ENCODE measurements at places on chromosomes 2 and 18.

DNA sequence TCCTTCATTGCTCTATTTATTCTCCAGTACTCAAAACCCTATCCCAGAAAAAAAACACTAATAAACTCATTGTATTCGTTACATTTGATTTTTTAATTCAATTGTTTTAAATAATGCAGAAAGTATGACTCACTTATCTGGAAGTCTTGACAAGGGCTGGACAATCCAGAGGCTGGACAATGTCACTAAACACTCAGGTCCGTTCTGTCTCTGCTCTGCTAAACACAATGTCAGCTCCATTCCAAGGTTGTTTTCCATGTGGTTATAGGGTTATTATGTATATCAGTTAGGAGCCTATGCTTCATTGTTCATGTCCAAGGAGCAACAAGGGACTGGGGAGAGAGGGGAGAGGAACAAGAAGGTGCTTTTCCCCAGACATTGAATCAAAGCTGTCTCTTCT is 125.5 kb downstream of the IRS1 start:
- DNase-seq = no peak

GRCh38 chr2:2910259-2910658 is 467.4 kb downstream of the EIPR1 start:
- no peak for DNase-seq

DNA sequence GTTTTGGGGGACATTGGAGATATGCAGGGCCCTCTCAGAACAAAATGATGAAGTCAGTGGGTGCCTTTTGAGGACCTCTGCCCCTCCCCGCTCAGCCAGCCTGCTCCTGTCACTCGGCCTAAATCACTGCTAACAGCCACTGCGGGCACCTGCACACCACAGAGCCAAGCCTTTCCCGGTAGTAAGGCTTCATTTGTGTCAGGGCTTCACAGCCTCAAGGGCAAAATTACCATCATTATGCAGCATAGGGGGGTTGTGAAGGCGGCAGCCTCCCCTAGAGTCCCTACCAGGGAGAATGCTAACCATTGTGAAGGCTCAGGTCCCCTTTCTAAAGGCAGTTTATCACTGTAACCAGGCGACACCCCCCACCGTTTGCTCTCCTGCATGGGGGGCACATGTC is 519.8 kb upstream of the MYT1L start:
- DNase-seq = no peak

DNA sequence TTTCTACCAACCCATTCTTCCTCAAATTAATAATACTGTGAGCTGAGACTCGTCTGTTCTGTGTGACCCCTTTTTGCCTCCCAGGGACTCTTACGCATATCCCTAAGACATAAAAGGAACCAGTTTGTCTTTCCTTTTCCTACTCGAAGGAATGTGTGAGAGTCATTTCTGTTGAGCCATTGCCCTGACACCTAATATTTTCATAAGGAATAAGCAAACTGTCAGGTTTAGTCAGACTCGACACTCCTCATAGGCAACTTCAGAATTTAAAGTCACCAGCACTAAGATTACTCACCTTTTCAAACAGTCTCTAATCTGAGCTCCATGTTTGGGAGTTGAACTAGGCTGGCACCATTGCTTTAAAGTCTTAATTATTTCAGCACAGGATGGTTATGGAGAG is 305.5 kb downstream of the IKZF2 start:
- DNase-seq = no peak

DNA sequence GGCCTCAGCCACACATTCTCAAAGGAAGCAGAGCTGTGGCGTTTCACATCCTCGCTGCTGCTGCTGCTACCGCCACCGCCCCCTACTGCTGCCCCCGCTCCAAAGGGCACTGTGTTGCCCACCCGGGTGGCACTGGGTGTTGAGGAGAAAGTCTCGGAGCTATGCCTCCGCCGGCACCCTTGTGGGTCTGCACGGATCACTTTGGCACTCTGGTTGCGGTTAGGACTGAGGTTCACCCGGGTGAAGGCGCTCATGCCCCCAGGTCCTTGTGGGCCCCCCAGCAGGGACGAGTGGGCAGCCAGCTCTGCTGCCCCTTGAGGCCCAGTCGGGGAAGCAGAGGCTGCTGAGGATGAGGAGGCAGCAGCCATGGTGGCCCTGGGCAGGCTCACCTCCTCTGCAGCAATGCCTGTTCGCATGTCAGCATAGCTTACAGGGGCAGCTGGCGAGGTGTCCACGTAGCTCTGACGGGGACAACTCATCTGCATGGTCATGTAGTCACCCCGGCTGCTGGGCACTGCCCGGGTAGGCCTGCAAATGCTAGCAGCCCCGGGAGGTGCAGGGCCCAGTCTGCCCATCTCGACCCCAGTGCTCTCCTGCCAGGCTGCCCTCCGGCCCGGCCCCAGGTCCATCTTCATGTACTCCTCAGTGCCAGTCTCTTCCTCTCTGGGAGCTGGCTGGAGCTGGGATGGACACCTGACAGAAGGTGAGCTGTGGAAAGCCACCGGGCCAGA is 4.2 kb downstream of the IRS1 start:
- DNase-seq = no peak

DNA sequence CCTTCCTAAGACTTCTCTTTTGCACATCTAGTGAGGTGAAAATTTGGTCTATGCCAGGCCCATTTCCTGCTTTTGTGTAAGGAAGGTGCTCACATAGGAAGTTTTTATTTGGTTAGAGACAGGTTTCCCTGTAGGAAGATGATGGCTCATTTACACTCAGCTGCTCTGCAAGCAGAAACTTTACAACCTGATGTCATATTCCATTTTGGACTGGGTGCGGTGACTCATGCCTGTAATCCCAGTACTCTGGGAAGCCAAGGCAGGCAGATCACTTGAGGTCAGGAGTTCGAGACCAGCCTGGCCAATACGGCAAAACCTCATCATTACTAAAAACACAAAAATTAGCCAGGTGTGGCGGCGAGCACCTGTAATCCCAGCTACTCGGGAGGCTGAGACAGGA is 35.8 kb downstream of the CASP10 start:
- DNase-seq = no peak

- DNase-seq = no peak
Measured at GRCh38 chr18:73047688-73048087, 179.9 kb upstream of the NETO1 start.

DNA sequence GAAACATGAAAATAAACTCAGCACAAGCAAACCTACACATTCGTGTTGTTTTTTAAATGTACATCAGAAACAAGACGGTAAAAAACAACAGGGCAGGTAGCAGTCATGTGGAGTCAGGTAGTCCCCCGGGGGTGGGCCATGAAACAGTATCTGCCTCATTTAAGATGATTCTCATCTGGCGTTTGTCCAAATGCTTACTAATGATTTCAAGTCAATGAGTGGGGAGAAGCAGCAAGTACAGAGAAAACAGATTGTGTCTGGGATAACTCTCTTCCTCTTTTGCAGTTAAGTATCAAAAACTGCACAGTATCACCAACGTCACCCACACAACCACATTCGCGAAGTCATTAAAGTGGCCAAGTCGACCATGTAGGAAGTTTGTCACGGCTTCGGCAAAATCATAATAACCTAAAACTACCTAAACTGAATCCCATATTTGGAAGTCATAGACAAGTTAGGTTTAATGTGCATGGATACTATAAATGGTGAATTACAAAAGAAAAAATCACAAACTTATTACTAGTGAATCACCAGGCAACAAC is 1.3 kb downstream of the LAPTM4A start:
- no peak for DNase-seq

DNA sequence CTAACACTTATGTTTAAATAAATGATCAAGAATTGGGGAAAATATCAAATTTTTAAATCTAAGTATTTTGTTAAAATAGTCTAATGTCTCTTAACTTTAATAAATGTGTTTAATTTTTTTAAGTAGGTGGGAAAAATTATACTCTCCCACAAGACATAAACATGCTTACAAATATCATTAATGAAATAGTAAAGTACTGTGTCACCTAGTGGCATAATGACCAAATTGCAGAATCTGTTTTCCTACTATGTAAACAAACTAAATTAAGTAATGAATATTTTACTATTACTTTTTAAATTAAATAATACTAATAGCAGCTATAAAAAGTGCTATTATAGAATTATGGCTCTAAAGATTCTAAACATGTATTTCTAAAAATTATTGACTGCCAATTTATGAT is 52.0 kb upstream of the CHAC2 start:
- DNase-seq = peak; percentile 44

GRCh38 chr2:30964334-30965005 is 157.2 kb upstream of the CAPN13 start:
- no peak for DNase-seq

- DNase-seq = no peak
Measured at GRCh38 chr18:8366656-8367055, 242.6 kb upstream of the RAB12 start.

GRCh38 chr2:179817181-179817841 is 44.1 kb downstream of the ZNF385B start:
- no peak for DNase-seq

DNA sequence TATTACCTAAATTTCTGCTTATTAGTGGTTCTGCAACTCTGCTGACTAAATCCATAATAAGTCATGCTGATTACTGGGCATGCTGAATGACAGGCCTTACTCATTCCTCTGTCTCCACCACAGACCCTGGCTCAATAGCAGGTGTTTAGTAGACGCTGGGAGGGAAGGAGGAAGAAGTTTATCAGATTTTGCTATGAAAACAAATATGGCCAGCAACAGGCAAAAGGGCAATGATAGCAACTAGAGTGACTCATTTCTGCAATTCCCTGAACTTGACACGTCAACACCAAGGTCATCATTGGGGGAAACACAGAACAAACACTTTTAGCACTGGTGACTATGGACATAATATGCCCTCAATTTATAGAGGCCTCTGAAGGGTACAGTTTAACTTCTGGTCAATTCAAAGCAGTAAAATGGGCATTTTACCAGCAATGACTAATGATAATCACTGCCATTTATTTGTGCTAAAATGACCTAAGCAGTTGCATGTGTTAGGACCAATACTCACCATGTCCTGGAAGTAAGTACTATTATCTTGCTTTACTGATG is 35.2 kb downstream of the TMEM163 start:
- peak; percentile 62 for DNase-seq

DNA sequence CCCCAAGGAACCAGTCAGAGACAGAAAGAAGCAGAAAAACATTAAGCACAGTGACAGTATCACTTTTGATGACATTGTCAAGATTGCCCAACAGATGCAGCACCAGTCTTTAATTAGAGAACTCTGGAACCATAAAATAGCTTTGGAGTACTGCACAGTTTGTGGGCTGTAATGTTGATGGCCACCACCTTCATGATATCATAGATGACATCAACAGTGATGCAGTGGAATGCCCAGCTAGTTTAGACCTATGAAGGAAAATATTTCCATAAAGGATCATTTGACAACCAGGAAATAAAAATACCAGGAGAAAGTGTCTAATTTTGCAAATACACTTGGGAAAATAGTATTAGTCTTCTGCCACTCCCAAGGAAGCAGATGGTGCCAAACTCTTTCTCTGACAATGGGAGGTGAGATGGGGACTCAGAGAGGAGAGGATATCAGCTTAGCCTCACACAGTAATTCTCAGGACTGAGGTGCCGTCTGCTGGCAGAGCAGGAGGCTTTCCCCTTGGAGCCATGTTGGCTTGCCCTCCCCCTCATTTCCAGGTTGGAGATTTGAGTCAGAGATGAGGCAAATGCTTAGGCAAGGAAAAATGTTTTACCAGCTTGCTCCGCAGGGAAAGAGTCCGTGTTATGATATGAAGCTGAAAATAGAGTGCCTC is 107.5 kb upstream of the CELF4 start:
- DNase-seq = no peak

GRCh38 chr2:47735912-47736311 is 47.0 kb upstream of the MSH6 start:
- no peak for DNase-seq

- no peak for DNase-seq
Measured at GRCh38 chr2:121160366-121160765, 124.6 kb downstream of the TFCP2L1 start.

DNA sequence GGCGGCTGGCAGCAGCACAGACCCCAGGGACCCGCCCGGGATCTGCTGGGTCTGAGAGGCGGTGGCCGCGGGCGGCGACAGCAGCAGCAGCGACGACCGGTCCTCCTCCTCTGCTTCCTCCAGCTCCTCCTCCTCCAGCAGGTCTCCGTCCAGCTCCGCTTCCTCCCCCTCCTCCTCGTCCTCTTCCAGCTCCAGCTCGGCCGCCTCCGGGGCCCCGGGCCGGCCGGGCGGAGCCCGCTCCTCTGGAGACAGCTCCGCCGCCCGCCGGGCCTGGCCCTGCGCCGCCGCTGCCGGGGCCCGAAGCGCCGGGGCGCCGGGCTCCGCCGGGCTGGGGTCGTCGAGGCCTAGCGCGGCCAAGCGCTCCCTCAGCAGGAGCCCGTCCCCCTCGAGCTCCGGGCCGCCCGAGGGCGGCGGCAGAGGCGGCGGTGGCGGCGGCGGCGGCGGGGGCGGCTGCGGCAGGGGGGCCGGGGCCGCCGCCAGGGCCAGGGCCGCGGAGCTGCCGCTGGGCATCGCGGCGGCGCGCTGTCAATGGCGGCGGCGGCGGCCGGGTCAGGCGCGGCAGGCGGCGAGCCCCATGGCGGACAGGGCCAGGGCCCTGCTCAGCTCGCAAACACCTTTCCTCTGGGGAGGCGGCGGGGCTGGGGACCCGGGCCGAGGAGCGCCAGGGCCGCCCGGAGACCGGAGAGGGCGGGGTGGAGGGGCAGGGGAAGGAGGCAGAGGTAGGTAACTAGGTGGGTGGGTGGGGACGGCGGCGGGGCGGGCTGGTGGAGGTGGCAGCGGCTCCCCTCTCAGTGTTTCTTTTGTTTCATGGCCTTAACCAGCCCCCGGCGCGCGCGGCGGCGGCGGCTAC is 445 bp downstream of the MEX3C start:
- peak; percentile 54 for DNase-seq

DNA sequence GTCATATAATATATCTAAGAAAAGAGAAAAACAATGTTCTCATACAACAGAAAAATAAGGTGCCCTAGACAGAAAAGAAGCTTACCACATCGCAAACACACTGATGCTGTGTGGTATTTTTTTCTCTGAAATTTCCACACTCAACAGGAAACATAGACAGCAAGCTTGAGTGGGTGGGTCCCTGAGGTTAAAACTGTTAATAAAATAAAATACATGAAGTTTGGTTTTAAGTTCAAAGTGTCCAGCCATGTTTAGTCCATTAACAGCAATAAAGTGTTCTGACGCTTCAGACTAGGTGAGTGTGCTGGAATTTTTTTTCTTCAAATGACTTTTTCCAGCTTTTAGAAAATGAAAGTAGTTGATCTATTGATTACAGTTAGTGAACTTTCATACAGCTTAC is 83.3 kb upstream of the EPB41L5 start:
- DNase-seq = no peak
